ENCODE measurements at places on chromosomes 1 and 21.

DNA sequence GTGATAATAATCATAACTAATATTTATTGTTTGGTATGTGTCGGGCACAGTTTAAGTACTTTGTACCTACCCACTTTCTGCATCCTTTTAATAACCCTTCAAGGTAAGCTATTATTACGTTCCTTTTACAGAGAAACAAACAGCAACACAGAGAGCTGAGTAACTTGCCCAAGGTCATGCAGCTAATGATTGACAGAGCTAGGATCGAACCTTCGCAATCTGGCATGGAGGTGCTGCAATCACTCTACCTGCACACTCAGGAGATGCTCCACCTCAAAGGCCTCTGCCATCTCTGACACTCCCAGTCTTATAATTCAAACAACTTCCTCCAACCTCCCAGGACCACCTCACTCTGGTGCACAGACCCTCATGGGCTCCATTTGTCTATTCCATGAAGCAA is 137.2 kb downstream of the DMRTA2 start:
- H3K4me1 ChIP-seq: no peaks in the 10 kb centered on the region
- no peaks in the 10 kb centered on the region for H3K27me3 ChIP-seq
- no peak overlapping the region for H3K27ac ChIP-seq

- H3K27me3 ChIP-seq: no peaks in the 10 kb centered on the region
- H3K27ac ChIP-seq: no peak overlapping the region
- H3K4me3 ChIP-seq: no peak overlapping the region
- DNase-seq: peak; percentile 81
Measured at GRCh38 chr1:147890177-147890790, 12.3 kb upstream of the GJA8 start.

- no peak for DNase-seq
- H3K4me1 ChIP-seq: no peaks in the 10 kb centered on the region
- H3K36me3 ChIP-seq: no peaks in the 10 kb centered on the region
- no peak overlapping the region for H3K4me3 ChIP-seq
Measured at GRCh38 chr1:45787905-45788304, 15.5 kb upstream of the MAST2 start.

DNA sequence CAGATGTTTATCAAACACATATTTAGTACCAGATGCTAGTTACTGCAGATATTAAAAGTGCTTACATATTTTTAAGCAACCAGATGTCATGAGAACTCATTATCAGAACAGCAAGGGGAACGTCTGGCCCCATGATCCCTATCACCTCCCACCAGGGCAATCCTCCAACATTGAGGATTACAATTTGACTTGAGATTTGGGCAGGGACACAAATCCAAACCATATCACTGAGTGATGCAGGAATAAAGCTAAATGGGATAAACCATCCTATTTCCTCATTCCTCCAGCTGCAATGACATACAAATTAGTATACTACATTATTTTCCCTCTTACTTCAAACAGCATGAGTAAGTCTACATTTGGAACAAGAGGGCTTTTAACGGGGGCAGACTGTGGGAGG is 3.1 kb upstream of the KCNK2 start:
- no peaks in the 10 kb centered on the region for H3K36me3 ChIP-seq
- no peaks in the 10 kb centered on the region for H3K27me3 ChIP-seq
- H3K27ac ChIP-seq: no peak overlapping the region
- no peak for DNase-seq
- H3K4me3 ChIP-seq: no peak overlapping the region

GRCh38 chr1:235642011-235642942 is 7.3 kb downstream of the GNG4 start:
- no peaks in the 10 kb centered on the region for H3K36me3 ChIP-seq
- no peak overlapping the region for H3K27ac ChIP-seq
- H3K4me1 ChIP-seq: no peaks in the 10 kb centered on the region
- no peaks in the 10 kb centered on the region for H3K27me3 ChIP-seq

DNA sequence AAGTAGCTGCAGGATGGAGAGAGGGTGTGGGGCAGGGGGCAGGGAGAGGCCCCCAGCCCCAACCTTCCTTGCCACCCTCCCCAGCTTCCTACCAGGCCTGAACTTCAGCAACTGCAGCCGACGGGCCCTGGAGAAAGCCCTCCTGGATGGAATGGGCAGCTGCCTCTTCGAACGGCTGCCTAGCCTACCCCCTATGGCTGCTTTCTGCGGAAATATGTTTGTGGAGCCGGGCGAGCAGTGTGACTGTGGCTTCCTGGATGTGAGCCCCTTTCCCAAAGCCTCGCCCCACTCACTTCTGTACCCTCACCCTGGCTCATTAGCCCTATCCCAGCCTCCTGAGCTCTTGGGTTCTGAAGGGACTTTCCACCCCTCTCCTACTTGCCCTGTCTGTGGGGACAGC is 6.0 kb downstream of the ADAM15 start:
- H3K4me1 ChIP-seq: peaks cover 15% of the 10 kb centered on the region
- H3K36me3 ChIP-seq: peaks cover 16% of the 10 kb centered on the region
- DNase-seq: no peak
- H3K27me3 ChIP-seq: no peaks in the 10 kb centered on the region

GRCh38 chr1:230647321-230647720 is 5.0 kb downstream of the COG2 start:
- no peaks in the 10 kb centered on the region for H3K27me3 ChIP-seq
- no peak for DNase-seq
- H3K4me1 ChIP-seq: peaks cover 36% of the 10 kb centered on the region
- H3K36me3 ChIP-seq: no peaks in the 10 kb centered on the region
- H3K4me3 ChIP-seq: no peak overlapping the region

DNA sequence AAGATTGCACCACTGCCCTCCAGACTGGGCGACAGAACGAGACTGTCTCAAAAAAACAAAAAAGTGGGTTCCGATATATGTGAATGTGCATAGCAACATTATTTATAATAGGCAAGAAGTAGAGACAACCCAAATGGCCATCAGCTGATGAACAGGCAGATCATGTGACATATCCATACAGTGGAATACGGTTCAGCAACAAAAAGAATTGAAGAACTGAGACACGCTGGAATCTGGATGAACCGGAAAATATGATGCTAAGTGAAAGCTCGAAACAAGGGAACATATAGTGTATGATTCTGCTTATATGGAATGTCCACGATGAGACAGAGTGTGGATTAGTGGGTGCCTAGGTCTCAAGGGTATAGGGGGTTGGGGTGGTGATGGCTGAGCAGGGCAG is 28.5 kb upstream of the MORC3 start:
- no peak overlapping the region for H3K4me3 ChIP-seq
- H3K27ac ChIP-seq: no peak overlapping the region
- H3K4me1 ChIP-seq: no peaks in the 10 kb centered on the region
- no peaks in the 10 kb centered on the region for H3K27me3 ChIP-seq
- no peak for DNase-seq
- peaks cover 31% of the 10 kb centered on the region for H3K36me3 ChIP-seq

Measured in liver (tissue), 10 donors.